ENCODE measurements at places on chromosomes 6 and 20.

- DNase-seq = no peak
These were observed 74.0 kb upstream of the RALGAPA2 start for GRCh38 chr20:20786428-20786827.

DNA sequence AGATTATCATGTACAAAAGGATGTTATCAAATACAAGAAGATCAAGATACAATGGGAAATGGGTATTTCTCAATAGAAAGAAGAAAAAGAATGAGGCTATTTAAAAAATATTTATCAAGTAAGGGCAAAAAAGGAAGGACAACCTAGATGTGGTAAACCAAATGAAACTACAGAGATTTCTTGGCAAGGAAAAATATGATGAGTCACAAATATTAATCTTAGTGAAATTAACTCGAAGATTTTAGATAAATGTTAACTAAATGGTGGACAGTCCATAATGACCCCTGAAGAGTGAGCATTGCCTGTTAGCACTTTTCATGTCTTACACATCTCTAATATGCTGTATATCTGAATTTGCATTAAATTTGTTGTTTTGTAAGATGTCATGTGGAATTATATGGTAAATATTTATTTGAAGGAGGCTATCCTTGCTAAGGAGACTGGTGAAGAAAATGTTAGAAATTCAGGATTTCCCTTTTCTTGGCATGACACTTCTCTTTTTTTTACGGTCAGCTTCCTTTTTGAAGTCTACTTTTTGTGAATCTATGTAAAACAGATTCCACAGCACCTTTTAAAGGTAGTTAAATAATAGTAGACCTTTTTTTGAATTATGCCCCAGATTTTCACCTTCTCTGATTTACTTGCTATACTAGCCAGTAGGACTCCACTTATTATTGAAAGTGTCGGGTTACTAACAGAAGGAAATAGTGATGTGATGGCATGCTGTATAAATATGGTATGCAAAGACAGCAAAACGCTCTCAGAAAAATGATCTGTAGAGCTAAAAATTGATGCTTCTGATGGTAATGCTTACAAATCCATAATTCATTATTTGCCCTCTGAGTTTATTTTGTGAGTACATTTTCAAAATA is 120.5 kb downstream of the HIVEP1 start:
- DNase-seq = no peak

DNA sequence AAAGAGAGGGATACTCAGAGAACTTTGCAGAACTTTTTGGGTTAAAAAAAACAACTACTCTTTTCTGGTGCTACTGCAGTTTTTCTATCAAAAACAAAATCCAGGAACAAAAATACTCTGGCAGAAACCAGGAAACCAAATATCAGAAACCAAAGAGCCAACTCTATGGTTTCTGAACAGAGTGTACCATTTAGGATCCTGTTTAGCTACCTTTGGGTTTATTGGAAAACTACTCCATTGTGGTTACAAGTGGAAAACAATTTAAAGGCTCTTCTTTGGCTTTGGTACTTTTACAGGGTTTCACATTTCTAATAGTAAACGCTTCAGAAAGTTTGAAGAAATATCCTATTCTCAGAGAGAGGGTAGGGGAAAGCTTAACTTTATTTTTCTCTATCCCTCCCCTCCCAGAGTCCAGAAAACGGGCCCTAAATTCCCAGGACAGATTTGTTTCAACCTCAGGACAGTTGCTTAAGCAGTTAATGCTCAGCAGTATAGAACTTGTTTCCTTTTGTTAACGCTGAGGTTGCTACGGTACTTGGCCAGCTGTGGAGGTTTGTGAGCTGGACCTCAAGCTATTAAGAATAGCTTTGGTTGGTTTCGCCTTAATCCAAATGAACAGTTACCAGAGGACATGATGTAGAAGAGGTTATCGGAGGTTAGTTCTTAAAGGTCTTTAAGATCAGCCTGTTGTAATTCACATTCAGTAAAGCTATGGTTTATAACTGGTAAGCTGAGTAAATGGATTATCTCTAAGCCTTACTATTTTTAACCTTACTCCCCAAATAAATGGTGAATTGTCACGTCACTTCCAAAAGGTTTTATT is 47.9 kb downstream of the FOXO3 start:
- DNase-seq = no peak

GRCh38 chr6:70234561-70235236 is 68.2 kb downstream of the COL9A1 start:
- no peak for DNase-seq

DNA sequence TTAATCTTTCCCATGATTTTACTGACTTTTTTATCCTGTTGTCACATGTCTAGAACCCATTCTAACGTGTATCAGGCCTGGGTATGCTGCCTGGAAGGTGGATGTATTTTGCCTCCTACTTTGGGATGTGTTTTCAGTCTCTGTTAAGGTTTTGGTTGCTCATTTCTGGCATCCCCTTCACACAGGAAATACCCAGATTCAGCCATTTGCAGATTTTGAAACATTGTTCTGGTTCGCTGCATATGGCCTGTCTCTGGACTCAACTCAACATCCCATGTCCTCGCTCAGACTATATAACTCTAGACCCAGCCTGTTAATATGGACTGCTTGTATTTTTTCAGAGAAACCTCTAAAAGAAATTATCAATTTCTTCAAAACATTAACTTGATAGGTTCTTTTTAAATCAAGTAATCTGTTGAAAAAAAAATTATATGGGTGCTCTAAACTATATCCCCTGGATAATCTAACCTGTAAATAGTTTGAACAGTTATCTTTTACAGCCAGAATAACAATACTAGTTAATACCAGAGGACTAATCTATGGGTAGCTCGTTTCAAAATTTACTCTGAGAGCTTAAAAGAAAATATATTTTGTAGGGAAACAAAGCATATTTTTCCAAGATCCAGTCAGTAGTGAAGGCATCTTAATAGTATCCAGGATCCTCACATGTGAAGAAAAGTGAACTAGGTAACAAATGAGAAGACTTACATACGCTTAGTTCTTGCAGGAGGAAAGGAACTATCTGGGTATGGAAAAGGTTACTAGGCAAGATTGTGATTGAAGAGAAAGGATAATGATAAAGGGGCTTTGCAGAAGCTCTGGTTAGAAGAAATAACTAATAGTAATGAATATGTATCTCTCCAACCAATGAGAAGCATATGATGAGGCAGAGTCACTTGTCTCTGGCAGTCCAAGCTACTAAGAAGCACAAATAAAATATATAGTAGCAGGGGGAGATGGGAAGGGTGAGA is 23.4 kb upstream of the HLA-DQB1 start:
- no peak for DNase-seq

DNA sequence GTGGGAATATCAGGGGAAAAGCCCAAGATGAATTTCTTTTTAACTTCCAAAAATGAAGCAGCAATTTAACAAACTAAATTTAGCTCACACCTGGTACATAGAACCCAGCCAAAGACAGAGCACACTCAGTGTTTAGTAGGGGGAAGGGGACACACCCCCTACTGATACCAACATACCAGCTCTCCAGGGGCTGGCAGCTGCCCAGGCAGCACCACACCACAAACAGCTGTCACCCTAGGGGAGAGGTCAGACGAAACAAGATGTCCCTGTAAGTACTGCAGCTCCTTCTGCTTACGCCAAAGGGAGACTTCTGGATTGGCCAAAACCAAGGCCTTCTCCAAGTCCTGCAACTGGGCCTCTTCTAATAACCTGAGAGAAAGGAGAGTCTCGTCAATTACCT is 26.0 kb downstream of the MDN1 start:
- DNase-seq = no peak

- no peak for DNase-seq
These were observed 11.2 kb upstream of the TSBP1 start for GRCh38 chr6:32382757-32383420.
